Activated CD8-positive, alpha-beta memory T cell treated with anti-CD3 and anti-CD28 coated beads for 1 hour (primary cell): ENCODE measurements at places on chromosomes 4 and X.

DNA sequence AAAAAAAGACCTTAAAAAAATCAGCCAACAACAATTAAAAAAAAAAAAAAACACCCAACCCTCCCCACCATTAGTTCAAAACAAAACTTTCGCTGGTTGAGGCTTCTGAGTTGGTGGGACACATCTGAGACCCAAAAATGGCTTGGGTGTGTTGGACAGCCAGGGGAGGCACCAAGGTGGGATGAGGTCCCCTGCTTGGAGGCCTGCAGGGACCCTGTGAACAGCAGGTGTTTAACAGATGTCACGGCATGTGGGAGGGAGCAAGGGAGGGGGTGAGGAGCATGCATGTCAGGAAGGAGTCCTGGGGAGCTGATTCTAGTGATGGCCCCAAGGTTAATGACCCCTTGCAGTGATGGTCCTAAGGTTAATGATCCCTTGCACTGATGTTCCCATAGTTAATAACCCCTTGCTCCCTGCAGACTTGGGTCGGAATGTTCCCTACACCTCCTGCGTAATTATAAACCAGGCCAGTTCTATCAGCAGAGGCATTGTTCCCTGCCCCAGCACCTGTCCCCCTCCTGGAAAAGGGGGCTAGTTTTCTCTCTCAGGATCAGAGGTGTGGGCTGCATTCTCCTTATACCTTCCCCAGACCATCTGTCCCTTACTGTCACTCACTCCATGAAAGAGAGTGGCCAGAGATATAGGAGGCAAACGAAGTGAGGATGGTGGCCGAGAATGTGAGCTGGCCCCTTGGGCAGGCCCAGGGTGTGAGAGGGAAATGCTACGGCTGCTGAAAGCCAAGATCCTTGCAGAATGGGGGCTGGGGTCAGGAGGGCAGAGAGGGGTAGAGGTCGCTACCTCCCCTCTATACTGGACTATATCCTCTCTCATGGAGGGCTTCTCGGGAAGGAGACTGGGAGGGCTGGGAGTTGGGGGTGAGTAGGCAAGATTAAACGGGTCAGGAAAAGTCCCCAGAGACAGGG, 2.3 kb upstream of the FOXP3 start:
- no peak for DNase-seq

DNA sequence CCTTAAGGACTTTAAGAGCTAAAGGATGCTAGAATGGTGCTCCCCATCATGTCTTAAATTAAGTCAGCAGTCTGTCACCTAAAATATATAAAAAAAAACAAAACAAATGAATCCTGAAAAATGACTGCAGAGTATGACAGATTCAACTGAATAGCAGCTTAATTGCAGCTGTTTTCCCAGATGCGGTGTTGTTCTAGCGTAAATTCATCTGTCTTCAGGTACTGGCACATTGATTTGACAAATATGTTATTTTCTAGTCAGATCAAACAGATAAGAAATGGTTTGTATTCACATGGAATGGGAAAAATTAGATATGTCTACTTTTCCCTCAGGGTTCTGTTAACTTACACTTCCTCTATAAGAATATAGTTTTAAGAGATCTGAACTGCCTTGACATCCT, 211.7 kb downstream of the NAF1 start:
- no peak for DNase-seq

- DNase-seq = no peak
These were observed 23.4 kb upstream of the RHOH start for GRCh38 chr4:40173470-40173875.

DNA sequence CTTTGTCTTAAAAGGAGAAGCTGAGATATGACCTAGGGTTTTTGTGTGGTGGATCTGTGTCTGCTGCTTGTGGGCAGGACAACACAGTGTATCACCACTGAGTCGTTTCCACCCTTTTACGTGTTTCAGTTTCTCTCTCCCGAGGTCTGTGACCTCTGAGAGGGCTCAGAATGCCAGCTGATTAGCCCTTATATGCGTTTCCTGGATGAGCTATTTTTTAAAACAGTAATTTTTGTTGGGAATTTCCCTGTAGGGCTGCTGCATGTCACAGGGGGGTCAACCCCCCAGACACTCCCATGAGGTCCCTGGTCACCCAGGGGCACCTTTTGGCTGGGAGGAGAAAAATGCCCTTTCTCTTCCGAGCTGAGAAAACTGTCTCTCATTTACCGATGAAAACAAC, 170.4 kb upstream of the CASK start:
- DNase-seq = no peak

DNA sequence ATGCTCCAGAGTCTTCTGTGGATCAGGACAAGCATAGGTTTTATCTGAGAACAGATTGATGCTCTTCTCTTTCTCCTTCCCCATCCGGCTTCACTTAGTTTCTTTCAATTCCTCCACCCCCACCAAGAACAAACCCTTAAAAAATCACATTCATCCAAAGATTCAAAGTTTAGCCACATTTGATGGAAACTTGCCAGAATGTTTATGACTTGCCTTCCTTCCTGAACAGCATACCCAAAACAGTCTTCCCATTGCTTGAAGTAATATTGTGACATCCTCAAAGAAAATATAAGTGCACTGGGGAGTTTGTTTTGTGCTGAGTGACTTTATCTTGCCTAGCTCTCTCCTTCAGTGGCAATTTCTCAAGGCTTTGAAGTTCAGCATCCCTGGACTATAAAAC, 83.0 kb downstream of the MAGEB17 start:
- DNase-seq = no peak

- DNase-seq = no peak
These were observed 28.1 kb upstream of the SPON2 start for GRCh38 chr4:1200425-1201035.

DNA sequence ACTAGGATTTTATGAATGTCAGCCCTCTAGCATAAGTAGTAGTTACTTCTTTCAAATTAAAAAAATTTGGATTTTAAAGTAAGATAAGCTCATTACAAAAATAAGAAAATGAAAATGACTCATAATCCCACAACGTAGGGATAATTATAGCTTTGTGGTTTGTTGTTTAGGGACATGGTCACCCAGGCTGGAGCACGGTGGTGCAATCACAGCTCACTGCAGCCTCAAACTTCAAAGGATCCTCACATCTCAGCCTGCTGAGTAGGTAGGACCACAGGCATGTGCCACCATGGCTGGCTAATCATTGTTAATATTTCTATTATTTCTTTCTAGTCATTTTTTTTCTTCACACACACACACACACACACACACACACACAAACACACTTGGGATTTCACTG, 57.6 kb downstream of the PLAC1 start:
- DNase-seq = no peak

DNA sequence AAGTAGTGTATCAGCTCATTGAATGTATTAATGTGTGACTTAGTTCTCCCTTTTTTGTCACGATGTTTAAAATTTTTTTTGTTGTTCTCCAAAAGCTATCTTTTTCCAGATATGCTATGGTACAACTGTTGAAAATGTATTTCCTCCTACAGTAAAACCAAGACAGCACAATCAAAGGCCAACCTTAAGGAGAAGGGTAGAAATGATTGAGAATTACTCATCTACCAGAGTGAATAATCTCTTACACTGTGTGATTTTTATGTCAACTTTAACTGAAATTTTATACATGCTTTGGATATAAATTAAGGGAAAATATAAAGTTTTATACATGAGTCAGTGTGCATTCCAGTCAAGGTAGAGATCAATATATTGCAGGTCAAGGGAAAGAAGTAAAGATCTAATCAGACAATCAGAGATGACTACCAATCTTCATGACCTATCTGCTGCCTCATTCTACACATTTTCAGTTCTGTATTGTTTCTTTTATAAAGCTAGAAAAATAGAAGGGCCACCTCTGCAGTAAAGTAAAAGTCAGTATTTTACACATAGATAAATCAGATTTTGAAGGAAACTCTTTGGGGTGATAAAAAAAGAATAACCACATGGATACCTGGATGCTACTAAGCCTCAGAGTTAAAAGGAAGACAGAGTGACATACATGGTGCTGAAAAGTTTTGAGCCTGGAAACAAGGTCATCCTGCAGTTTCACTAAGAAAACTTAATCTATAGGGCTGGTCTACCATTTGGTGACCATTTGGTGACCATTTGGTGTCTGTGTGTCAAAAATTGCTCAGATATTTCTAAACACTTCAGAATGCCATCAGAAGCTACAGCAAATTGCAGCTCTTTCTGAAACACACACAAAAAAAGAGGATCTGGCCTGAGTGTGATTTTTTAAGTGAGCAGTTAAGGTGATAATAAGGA, 1.6 kb downstream of the FAM13A start:
- DNase-seq = no peak

DNA sequence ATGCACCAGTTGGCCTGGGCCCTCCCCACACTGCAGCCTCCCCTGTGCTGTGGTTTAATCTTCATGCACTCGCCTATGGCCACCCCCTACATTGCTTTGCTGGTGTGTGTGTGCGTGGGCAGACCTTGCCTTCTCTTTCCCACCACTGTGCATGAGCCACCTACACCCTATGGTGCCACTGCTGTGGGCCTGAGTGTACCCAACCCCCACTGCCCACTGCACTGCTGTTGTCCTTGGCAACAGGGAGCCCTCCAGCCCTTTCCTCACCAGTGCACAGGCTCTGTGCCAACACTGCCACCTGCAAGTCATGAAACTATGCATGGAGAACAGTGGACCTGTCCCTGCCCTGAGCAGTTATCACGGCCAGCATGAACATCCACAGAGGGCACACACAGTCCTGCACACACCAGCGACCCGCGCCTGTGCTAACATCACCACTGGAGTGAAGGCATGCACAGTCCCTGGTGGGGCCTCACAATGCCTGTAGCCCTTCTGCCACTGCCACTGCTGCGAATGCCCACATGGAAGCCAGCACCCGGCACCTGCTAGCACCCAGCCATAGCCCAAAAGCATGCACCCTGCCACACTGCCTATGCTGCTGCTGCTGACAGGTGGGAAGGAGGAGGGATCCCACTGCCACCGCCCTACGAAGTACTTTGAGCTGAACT, 237.8 kb upstream of the ARSJ start:
- no peak for DNase-seq

DNA sequence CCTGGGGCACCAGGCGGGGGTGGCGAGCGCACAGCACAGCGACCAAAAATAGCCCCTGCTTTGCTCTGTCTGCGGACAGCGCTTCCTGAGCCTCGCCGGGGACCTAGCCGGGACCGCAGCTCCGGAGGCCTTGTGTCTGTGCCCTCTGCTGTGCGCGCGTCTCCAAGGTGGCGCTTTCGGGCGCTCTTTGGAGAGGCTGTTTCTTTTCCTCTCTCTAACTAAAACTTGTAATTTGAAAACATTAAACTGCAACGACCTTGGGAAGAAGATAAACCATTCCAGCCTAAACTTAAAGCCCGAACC, 3.4 kb downstream of the ARX start:
- no peak for DNase-seq

DNA sequence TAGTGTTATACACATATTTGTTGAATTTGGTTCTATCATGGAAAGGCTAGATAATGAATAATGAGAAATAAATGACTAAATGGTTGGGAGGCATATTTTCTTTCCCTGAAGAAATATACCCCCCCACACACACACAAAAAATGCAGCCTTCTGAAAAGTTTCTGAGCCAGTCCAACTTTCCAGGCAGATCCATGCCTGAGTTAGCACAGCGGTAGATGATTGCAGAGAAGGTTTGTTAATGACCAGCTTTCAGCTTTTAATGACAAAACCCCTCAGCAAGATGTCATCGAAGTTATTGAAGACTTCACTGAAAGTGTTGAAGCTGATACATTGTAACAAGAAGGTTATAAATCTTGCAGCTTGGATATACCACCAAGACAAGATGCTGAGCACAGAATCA, 61.4 kb downstream of the GBA3 start:
- no peak for DNase-seq

- no peak for DNase-seq
These were observed 56.3 kb upstream of the SPRY1 start for GRCh38 chr4:123340381-123340701.

DNA sequence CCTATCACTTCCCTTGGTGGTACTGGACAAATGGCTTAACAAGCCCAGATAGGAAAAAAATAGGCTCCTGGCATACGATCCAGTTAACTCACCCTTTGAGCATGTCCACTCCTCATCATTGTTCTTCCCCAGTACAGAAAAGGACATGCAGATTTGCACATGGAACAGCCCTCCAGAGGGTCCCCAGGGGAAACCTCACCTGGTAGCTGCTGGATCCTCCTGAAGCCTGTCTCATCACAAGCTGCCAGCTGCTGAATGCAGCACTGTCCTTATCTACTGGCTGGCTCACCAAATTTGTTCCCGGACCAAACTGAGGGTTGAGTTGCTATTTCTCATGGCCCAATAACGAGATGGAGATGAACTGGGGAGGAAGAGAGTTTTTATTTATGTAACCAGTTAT, 49.4 kb downstream of the SERTM2 start:
- no peak for DNase-seq

DNA sequence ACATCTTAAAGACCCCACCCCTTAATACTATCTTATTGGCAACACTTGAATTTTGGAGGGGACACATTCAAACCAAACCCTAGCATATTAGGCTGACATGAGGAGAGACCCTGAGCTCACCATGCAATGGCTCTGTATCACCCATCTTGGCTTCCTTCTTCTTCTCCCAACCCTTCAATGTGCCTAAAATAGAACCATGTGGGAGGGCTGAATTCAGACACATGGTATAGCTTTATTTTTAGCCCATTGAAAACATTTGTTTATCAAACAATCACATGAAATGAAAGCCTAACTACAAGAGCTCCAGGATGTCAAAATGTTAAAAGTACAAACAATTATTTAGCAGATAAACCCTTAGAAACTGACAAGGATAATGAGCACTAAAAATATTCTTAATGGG, 81.6 kb downstream of the RASL11B start:
- no peak for DNase-seq

GRCh38 chr4:153393397-153393796, 48.9 kb downstream of the MND1 start:
- DNase-seq = no peak

- no peak for DNase-seq
These were observed 38.1 kb downstream of the SEPTIN11 start for GRCh38 chr4:76987685-76988084.

GRCh38 chr4:74535512-74535911, 90.6 kb downstream of the AREG start:
- no peak for DNase-seq

- DNase-seq = no peak
These were observed 184.0 kb upstream of the FSTL5 start for GRCh38 chr4:162347842-162348213.

- no peak for DNase-seq
These were observed 294.9 kb upstream of the TRPC5 start for GRCh38 chrX:112377481-112377880.
